Kidney (tissue), 22 donors: ENCODE measurements at places on chromosomes 16 and 17.

DNA sequence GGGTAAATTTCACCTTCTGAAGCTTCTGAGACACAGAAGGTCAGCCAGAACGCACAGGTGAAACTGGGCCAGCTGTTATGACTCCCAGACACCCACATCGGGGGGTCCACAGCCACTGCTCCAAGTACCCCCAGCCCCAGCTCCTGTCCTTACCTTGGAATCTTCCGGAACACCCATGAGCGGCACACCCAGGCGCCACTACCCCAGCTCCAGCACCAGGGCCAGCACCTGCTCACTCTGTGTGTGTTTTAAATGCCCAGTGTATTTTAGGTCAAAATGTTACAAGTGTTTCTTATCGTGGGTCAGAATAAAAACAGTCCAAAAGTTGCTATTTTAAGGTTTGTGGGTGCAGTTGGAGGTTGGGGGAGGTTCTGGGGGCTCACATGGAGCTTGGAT lies 116.3 kb downstream of the RMI2 start:
- DNase-seq = no peak

GRCh38 chr17:31427684-31428083 lies 36.2 kb downstream of the RAB11FIP4 start:
- DNase-seq = no peak

GRCh38 chr16:71254832-71255525 lies 24.5 kb upstream of the HYDIN start:
- no peak for DNase-seq

DNA sequence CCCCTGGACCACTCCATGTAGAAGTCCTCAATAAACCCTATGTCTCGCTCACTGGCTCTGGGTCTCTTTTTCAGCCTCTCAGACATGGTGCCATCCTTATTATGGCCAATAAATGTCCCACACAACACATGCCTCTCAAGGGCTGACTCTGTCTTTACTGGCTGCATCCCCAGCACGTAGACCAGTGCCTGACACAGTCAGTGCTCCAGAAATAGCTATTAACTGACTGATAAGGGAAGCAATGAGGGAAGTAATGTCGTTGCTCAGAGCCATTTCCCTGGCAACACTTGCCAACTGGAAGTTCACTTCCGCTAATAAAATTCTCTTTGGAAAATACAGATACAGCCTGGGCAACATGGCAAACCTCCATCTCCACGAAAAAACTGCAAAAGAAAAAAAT lies 19.1 kb upstream of the APOH start:
- DNase-seq = no peak

- peak; percentile 7 for DNase-seq
Observed at GRCh38 chr17:77606865-77607210, 351.7 kb upstream of the TNRC6C start.
